ENCODE measurements at places on chromosomes 13 and 19. TPM values are rescaled to one million over a fixed set of nuclear protein-coding genes. Genes with fewer than 3 reads are reported as not detected.

PCSK4 gene
- 13.3 TPM for total RNA-seq

GNG7 gene
- 1.3 TPM for total RNA-seq

CGB8 gene
- not detected for total RNA-seq

GRCh38 chr13:76512721-76513145 is 373.5 kb downstream of the KCTD12 start:
- H3K36me3 ChIP-seq: no peaks in the 10 kb centered on the region
- no peak overlapping the region for H3K27ac ChIP-seq
- H3K4me1 ChIP-seq: no peaks in the 10 kb centered on the region
- H3K27me3 ChIP-seq: peaks cover 15% of the 10 kb centered on the region
- no peak for DNase-seq

- H3K4me1 ChIP-seq: no peaks in the 10 kb centered on the region
- no peaks in the 10 kb centered on the region for H3K27me3 ChIP-seq
- no peak overlapping the region for H3K4me3 ChIP-seq
- no peak for DNase-seq
- no peaks in the 10 kb centered on the region for H3K36me3 ChIP-seq
These were observed 924.0 kb downstream of the EFNB2 start for GRCh38 chr13:105611424-105611823.

DNA sequence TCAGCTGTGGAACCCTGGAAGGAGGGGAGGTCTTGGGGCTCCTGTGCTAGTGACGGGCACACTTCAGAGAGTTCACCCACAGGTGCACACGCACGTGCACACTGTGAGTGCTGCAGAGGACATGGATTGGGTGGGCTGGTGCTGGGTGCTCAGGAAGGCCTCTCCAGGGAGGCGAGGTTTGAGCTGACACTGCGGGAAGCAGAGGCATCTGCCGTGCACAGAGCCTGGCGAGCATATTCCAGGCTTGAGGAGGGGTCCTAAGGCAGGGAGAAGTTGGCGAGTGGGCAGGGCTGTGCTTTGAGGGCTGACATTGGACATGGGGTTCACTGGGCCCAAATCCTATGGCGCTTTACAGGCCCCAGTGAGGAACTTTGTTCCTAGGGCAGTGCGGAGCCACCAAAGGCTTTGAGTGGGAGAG is 25.6 kb downstream of the CCDC8 start:
- no peak for DNase-seq
- no peak overlapping the region for H3K27ac ChIP-seq
- H3K27me3 ChIP-seq: no peaks in the 10 kb centered on the region
- no peaks in the 10 kb centered on the region for H3K4me1 ChIP-seq
- H3K36me3 ChIP-seq: peaks cover 22% of the 10 kb centered on the region

GRCh38 chr13:27496006-27496405 is 45.6 kb upstream of the MTIF3 start:
- no peaks in the 10 kb centered on the region for H3K27me3 ChIP-seq
- DNase-seq: no peak
- no peaks in the 10 kb centered on the region for H3K4me1 ChIP-seq
- H3K27ac ChIP-seq: no peak overlapping the region
- no peaks in the 10 kb centered on the region for H3K36me3 ChIP-seq

- DNase-seq: no peak
- H3K36me3 ChIP-seq: no peaks in the 10 kb centered on the region
- H3K4me3 ChIP-seq: no peak overlapping the region
- peaks cover 11% of the 10 kb centered on the region for H3K4me1 ChIP-seq
- no peak overlapping the region for H3K27ac ChIP-seq
- H3K27me3 ChIP-seq: no peaks in the 10 kb centered on the region
These were observed 71.2 kb upstream of the ADGRE5 start for GRCh38 chr19:14310055-14310454.

GRCh38 chr13:92951273-92951890 is 275.2 kb upstream of the GPC6 start:
- no peaks in the 10 kb centered on the region for H3K36me3 ChIP-seq
- H3K27ac ChIP-seq: no peak overlapping the region
- H3K27me3 ChIP-seq: no peaks in the 10 kb centered on the region
- no peak overlapping the region for H3K4me3 ChIP-seq

GRCh38 chr13:22134261-22134660 is 463.4 kb downstream of the FGF9 start:
- DNase-seq: no peak
- H3K27ac ChIP-seq: no peak overlapping the region
- H3K27me3 ChIP-seq: no peaks in the 10 kb centered on the region
- no peak overlapping the region for H3K4me3 ChIP-seq
- H3K4me1 ChIP-seq: peaks cover 28% of the 10 kb centered on the region

DNA sequence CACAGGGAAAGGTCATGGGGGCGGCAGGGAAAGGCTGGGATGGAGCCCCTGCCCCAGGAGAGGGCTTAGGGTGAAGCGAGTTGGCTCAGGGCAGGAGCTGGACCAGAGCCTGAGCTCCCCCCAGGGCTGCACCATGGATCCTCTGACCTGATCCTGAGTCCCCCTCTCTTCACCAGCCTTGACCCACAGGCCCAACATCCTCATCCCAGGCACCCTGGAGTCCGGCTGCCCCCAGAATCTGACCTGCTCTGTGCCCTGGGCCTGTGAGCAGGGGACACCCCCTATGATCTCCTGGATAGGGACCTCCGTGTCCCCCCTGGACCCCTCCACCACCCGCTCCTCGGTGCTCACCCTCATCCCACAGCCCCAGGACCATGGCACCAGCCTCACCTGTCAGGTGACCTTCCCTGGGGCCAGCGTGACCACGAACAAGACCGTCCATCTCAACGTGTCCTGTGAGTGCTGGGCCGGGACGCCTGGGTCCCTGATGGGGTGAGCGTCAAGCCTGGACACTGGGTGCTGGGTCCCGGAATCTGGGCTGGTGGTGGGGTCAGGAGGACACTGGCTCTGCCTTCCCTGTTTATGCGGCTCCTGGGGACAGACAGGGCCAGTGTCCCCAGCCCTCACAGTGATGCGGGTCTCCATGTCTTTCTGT is 842 bp downstream of the SIGLEC9 start:
- H3K36me3 ChIP-seq: no peaks in the 10 kb centered on the region
- no peak overlapping the region for H3K27ac ChIP-seq

Data from activated T-cell treated with anti-CD3 and anti-CD28 coated beads, Interleukin-2, amount 50 U/mL, for 72 hours (primary cell).